ENCODE measurements at places on chromosomes 6 and 20. TPM values are rescaled to one million over a fixed set of nuclear protein-coding genes. Genes with fewer than 3 reads are reported as not detected.

- DNase-seq = no peak
Measured at GRCh38 chr6:159168536-159169192, 536 bp upstream of the FNDC1 start.

GRCh38 chr6:137904822-137905617 lies 38.0 kb downstream of the TNFAIP3 start:
- no peak for DNase-seq

GRCh38 chr6:158231551-158232315 lies 63.6 kb downstream of the GTF2H5 start:
- DNase-seq = no peak

POLR3F gene
- total RNA-seq = 6.3 TPM

SIGLEC1 gene
- 26.7 TPM for total RNA-seq
